ENCODE measurements at places on chromosomes 16 and 17.

GRCh38 chr16:82082543-82083244 is 47.6 kb downstream of the HSD17B2 start:
- DNase-seq, result no peak

DNA sequence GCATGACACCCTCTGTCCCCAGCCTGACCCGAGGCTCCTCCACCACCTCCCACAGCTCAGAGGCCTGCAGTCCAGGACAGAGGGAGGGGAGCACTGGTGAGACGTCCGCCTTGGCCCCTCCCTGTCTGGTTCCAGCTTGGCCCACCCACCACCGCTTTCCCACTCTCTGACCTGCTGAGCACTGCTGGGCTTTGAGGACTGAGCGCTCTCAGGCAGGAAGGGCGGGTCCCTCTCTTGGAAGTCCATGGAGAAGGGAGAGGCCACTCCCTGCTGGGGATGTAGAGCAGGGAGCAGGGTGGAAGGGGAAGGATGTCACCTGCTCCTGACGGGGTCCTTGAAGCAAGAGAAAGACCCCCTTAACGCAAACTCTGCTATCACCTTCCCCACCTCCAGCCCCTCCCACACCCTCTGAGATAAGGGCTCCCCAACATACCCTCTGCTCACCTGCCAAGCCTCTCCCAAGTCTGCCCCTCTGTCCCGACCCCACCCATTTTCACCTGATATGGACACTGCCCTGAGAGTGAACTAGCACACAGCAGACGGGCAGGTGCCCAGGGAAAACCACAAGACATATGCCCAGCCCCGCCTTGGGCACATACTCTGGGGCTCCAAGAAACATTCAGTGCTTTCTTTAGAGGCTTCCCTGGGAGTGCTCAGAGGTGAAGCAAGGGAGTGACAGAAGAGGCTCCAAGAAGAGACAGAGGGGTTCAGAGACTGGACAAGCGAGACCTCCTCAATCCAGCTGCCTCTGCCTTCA is 1.4 kb downstream of the OSBPL7 start:
- no peak for DNase-seq

- no peak for DNase-seq
Measured at GRCh38 chr17:42653179-42654124, 5.6 kb upstream of the TUBG2 start.

DNA sequence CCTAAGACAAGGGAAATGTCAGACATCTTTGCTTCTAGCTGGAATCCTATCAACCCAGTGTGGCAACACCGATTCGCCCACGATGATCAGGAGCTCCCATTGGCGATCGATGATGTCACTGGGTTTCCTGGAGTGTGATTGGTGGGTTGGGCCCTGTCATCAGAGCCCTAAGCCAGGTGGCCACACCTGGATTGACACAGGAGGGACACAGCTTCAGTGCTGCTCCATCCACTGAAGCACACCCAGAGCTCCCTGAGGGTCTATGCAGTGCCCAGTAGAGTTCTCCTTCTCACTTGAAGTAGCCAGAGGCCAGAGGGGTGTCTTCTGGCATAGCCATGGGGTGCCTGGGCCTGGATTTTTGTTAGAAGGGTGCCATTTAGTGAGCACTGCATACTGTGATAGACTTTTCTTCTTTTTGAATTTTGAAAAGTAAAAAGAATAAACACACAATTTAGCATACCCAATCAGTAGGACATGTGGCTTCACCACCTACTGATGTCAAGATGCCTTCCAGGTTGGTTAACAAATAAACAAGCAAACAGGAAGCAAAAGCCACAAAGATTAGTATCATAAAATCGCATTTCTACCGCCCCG is 77.6 kb downstream of the CMIP start:
- DNase-seq, result no peak

DNA sequence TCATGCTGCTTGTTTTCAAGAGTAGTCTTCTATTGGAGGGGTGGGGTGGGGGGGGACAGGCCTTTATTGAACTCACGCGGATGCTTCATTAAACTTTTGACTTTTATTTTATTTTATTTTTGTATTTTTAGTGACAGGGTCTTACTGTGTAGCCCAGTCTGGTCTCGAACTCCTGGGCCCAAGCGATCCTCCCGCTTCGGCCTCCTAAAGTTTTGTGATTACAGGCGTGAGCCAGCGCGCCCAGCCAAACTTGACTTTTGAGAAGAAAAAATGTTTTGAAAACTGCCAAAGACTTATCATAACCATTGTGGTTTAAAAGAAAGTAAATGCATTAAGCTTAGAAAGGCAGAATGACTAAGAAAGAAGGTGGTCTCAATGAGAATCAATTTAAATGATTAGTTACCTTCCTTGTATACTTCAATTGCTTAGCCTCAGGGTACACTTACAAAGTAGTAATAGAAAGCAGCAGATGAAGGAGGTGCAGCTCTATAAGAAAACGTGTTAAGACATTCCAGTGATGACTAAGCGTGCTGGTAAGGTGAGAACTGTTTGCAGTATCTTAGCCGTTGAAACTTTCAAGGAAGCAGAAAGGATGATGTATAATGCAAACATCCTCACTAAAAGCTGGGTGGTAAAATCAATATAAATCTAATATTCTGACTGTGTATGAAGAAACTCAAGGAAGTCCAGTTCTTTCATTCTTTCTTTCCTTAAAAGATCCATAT is 1.2 kb downstream of the AP2B1 start:
- DNase-seq, result no peak

DNA sequence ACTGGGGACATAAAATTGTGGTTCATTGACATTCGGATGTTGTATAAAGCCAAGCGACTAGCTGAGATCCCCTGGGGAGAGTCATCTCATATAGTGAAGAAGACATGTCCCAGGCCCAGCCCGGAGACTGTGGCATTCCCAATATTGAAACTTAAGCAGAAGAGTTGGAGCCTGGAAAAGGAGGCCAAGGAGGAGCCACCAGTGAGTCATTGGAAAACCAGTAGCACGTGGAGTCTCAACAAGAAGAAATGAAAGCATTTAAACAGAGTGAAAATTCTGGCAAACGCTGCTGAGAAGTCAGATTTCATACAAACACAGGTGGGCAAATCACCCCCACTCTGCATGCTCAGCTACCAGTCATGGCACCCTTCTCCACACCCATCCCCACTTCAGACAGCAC is 9.4 kb upstream of the ELAC2 start:
- no peak for DNase-seq

- DNase-seq, result no peak
Measured at GRCh38 chr17:44343510-44344209, 1.4 kb upstream of the GRN start.

DNA sequence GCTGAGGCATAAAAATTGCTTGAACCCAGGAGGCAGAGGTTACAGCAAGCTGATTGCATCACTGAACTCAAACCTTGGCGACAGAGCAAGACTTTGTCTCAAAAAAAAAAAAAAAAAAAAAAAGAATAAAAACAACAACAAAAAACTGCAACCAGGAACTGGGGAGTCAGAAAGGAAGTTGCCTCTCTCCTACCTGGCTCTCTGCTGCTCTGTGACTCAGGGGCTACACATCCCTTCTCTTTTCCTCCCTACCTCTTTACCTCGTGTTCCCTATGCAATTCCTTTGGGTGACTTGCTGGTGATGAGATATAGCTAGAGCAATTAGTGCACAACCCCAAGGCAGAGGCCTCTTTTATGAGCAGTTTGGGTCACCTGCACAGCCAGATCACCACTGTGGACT is 95.9 kb downstream of the ABCC1 start:
- DNase-seq, result no peak

GRCh38 chr16:80330803-80331202 is 210.0 kb upstream of the DYNLRB2 start:
- DNase-seq, result no peak

DNA sequence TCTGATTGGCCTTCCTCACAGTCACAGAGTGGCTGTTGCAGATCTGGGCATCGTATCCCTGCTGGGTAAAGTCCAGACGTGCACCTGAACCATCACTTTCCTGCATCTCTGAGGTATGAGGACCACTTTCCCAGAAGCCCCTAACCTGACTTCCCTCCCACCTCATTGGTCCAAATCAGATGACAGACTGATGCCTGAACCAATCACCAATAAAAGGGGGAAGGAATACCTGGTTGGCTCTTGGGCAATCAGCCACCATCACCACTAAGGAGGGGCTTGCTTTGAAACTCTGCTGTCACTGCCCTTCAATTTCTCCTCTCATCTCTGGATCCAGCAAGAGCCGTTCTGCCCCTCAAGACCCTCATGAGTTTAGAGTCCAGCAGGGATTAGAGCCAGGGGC is 13.6 kb upstream of the WFDC1 start:
- DNase-seq, result no peak

- no peak for DNase-seq
Measured at GRCh38 chr16:34801875-34802274, 1342.5 kb downstream of the TP53TG3F start.

DNA sequence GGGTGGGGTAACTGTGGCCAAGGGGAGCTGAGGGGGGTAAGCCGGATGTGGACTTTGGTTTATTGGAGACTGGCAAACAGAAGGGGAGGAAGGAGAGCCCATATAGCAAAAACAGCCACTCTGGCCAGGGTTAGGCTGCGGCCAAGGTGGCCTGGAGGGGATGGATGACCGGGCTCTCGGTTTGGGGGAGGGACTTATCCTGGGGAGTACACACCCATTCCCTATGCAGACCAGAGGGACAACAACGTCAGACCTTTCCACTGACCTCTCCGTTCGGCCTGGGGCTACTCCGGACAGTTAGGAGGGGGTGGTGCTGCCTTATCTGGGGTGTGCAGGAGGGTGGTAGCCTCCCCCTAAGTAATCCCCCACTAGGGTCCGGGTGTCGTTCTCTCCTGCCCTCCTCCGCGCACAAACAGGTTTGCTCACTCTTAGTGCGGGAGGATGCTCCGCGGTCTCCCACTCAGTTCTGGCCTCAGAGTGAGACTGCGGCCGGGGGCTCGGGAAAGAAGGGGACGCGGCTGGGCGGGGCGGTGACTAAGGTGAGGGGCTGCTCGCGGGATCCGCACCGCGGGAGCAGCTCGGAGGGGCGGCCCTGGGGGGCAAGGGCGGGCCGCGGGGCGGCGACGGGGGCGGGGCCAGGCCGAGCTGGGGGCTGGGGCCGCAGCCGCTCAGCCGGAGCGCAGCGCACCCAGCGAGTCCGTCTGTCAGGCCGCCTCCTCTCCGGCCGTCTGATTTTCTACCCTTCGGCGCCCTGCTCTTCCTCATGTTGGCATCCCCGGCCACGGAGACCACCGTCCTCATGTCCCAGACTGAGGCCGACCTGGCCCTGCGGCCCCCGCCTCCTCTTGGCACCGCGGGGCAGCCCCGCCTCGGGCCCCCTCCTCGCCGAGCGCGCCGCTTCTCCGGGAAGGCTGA is at the start of gene WNK4:
WNK4 (plus strand) TSS at position 675 of the 915 bp plus-strand sequence; CDS start at position 764, 89 bp downstream.
- DNase-seq, result no peak
